ENCODE measurements at places on chromosomes 6 and 20. TPM values are rescaled to one million over a fixed set of nuclear protein-coding genes. Genes with fewer than 3 reads are reported as not detected.

DNA sequence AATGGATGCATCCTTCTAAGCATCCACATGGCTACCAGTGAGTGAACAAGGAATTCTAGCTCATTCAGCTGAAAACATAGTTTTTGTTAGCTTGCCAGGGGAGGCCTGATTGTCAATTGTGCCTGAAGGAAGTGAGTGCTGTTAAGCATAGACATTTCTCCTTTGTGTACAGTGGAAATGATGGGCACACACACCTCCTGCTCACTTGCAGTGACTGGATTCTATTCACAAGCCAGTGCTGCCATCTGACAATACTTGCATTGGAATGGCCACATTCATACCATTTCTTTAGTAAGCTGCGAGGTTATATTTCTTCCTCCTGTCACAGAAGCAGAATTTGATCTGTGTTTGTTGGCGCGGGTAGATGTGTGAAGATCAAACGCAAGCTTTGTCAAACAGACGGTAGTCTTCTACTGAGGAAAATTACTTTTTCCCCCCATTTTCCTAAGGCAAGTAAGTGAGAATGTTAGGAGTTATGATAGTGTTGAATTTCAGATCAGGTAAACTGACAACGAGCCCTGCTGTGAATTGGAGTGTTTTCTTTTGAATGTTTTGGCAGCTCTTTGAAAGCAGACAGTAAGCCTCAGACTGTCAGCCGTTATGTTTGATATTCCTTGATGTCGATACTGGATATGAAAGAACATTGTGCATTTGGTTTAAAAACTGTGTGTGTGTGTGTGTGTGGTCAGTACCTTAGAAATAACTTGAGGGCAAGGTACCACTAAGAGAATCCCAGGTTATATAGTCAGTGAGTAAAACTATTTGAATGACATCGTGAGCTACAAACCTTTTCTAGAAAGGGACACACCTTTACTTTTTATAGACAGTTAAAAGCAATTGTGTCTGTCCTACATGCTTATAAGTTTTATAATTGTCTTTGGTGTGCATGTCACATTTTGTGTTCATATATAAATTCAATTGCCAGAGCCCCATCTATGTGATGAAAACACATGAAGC lies 84.2 kb upstream of the BMP2 start:
- DNase-seq, result no peak

DNA sequence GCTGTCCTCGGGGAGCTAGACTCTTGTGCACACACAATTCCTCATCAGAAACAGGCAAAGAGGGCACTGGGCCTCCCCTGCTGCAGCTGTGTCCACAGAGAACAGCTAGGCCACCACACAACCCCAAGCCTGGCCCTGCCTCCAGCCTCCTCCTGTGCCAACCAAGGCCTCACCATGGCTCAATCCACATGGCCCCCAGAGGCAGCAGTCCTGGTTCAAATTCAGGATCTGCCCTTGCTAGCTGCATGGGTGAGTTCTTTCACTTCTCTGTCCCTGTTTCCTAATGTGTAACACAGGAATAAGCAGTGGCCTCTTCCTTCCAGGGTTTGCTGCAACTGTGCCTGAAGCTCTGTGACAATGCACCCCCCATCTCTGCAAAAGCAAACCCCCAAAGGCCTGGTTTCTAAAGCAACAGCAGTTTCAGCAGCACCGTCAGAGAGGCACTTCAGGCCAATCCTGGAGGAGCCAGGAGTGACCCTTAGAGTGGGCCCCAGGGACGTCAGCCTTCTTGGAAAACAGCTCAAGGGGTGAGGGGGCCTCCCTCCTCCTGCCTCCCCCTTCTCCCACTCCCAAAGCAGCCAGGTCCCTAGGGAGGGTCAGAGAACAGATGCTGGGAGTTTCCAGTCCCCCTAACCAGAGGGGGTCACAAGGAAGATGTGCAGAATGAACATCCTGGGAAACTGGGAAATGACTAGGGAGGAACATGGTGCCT lies 2.2 kb downstream of the ADISSP start:
- no peak for DNase-seq

DNA sequence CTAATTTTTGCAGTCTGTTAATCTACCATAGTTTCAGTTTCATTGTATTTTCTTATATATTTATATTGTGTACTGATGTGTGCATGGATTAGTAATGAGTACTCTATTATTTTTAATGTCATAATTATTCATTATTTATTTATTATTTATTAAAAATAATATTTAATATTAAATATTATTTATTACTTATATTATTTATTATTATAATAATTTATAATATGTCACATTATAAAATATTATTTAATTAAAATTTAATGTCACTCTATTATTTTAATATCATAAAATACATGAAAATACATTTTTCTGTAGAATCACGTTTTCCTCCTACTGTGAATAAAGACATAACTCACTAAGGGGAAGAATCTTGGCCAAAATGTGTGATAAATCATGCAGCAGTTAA lies 30.5 kb downstream of the POM121L2 start:
- no peak for DNase-seq

GRCh38 chr6:45387236-45387635 lies 9.5 kb upstream of the SUPT3H start:
- no peak for DNase-seq

DNA sequence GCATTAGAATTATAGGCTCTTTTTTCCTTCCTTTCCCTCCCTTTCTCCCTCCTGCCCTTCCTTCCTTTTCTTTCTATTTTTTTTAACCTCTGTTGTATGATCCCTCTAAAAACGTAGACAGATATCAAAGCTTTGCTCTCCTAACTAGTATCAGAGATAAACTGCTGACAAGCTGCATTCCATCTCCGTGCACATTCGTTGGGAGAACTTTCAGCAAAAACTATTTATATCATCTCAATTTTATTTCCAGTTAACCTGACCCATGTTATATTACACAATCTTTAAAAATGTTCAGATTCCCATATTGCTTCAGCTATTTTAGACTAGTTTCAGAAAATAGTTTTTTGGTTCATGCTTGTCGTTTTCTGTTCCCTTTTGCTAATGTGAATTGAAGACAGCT lies 47.3 kb downstream of the RNF217 start:
- no peak for DNase-seq

DNA sequence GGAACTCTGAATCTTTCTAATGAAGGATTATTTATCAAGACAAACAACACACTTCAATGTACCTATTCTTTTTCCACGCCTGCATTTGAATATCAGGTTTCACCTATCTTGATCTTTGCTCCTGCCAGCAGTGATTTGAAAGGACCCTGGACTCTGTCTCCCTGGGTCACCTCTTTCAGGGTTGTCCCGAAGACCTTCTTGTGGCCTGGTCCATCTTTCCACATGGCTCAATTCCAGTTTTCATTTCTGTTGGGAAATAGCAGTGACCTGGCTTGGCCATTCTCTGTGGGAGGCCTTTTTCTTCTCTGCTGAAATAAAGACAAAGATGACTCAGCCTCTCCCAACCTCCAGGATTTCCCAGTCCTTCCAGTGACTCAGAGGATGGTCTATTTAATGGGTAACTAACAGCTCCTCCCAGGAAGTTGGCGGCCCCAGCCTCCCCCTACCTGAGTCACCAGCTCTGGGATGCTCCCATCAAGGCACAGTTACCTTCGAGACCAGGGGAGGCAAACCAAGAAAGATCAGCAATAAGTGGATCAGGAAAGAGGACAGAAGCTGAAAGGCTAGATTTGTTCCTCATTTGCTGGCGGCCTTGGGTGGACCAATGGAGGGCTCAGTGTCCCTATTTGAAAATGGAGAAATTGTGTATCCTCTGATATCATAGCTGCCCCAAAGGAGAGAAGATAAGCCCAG lies 120.2 kb upstream of the RNF24 start:
- DNase-seq, result peak; percentile 96

GRCh38 chr6:13536796-13537526 lies 37.4 kb upstream of the SIRT5 start:
- no peak for DNase-seq

GRCh38 chr6:105646391-105646867 lies 243.5 kb upstream of the PREP start:
- DNase-seq, result no peak

DNA sequence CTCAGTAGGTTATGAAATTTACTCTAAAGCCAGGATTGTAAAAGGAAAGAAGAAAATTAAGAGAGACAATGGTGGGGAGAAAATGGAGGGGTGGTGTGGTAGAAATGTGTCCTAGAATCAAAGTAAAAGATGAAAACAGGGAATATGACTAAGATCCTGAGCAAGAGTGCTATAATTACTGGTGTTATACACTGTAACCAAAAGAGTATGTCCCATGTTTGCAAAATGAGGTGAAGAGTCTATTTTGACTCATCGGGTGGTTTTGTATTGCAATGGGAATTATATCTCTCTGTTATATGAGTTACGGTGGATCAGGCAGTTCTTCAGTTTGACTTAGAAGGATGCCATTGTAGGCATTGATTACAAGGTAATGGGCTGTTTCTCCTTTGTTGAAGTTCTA lies 8.5 kb downstream of the L3MBTL3 start:
- no peak for DNase-seq

GRCh38 chr20:48826883-48827771 lies 672 bp downstream of the PREX1 start:
- DNase-seq, result no peak

- DNase-seq, result no peak
Measured at GRCh38 chr20:53839423-53840176, 230.8 kb downstream of the BCAS1 start.

GRCh38 chr20:41038878-41039404 lies 10.3 kb downstream of the TOP1 start:
- DNase-seq, result no peak

- DNase-seq, result peak; percentile 4
Measured at GRCh38 chr6:84685983-84686584, 78.3 kb downstream of the TBX18 start.

DNA sequence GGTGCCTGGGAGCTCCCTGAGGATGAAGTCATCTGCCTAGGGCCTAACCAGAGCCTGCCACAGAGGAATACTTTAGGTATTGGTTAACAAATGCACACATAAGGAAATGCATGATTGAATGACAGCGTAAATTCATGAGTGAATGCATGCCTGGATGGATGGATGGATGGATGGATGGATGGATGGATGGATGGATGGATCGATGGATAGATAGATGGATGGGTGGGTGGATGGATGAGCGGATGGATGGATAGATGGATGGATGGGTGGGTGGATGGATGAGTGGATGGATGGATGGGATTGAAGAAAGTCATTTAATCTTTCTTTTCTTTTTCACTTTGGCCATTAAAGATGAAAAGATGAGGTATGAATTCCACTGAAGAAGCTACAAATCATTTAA lies 111.9 kb upstream of the SIRPG start:
- DNase-seq, result no peak

DNA sequence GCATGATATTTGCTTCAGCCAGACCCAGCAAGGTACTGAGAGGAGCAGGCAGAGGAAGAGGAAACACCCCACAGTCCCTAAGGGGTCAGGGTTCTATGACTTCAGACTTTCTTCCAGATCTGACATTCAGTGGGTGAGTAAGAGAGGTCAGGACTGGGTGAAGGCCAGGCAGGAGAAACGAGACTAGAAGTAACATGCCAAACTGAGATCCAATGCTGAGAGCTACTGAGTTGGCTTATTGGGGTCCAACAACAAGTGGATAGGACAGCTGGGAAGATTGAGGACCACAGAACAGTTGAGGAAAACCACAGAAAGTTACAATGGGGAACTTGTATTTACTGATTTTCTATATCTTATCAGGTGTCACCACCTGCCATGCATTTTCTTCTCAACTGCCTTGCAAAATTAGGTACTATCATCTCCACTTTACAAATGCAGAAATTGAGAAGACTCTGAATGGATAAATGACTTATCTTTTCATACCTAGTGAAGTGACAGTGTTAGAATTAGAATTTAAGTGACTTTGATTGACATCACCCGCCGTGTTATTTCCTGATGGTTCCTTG lies 43.8 kb upstream of the HIVEP1 start:
- DNase-seq, result no peak

DNA sequence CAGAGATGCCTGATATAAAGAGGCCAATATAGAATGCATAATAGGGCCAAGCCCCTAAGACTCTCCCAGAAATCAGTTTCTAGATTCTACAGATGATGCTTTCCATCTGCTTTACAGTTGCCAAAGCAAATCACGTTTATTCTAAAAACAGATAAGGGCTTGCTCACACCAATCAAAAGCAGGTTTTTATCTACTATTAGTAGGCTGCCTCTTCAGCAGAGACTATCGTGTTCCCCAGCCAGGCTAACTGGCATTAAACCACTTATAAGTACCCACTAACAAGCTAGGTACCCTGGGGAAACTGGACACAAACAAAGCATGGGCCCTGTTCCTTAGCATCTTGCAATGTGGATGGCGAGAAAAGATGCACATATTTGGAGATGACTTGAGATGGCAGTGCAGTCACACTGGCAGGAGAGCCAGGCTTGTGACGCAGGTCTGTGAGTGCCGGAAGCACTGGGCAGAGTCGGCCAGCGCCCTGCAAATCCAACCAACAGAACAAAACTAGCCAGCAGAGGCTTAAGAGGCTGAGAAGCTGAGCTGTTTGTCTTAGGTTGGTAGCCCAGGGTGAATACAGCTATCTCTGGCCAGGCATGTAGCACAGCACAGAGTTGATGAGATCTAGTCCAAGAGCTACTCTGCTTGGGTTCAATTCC lies 73.4 kb downstream of the GFOD1 start:
- DNase-seq, result no peak

GRCh38 chr6:72588155-72588554 lies 33.7 kb upstream of the KCNQ5 start:
- DNase-seq, result no peak

GRCh38 chr20:10671221-10671918 lies 2.4 kb downstream of the JAG1 start:
- DNase-seq, result peak; percentile 27

DNA sequence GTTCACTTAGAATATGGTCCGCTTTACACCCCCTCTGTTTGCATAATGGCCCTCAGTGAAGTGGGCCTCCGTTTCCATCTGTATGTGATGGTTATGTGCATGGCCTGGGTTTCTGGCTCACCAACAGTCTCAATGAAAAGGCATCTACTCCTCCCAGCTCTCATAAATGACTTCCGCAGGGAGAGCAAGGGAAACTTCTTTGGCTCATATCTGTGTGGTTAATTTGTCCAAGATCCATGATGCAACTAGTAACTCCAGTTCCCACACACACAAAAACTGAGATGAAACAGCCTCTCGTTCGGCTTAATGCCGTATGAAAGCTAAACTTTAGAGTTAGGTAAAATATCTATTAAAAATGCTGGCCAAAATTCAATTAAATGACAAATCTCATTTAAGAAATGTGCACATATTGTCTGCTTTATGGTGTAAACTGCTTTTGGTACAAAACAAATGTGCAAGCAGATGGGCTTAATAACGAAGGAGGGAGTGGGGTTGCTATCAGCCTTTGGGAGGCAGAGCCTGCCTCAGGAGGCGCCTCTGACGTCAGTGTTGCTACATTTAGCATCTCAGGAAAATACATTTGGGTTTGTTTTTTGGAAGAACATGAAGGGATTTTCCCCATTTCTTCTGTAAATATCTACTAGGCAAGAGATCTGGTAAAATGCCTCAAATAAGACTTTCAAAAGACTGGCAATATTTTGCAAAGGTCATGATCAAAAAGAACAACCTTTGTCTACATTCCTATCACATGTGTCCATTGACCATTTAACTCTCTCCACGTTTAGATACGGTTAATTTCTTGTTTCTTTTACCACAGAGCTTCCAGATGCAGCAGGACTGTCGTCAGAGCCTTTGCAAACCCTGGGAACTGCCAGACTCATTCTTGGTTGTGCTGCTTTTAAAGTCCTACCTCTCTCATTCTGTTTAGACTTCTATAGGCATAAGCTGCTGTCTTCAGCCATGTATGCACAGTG lies 96.8 kb downstream of the ARMC2 start:
- no peak for DNase-seq

Gene PHACTR3
- total RNA-seq, result not detected

Gene KCNK17
- not detected for total RNA-seq

Gene VSX1
- total RNA-seq, result not detected

Gene CLIC5
- not detected for total RNA-seq

Gene OLIG3
- 0.12 TPM for total RNA-seq

Gene TGM3
- 0.10 TPM for total RNA-seq

Gene LY86
- not detected for total RNA-seq

Gene OPN5
- total RNA-seq, result not detected

Gene LAMA4
- total RNA-seq, result not detected

Measured in NCI-H460 (cell line).